ENCODE measurements at places on chromosomes 3 and 15.
A peak's percentile ranks its signal among the peaks of the same experiment; 100 is the strongest.

GRCh38 chr3:130711565-130712324 lies 34.9 kb downstream of the PIK3R4 start:
- no peak for DNase-seq

DNA sequence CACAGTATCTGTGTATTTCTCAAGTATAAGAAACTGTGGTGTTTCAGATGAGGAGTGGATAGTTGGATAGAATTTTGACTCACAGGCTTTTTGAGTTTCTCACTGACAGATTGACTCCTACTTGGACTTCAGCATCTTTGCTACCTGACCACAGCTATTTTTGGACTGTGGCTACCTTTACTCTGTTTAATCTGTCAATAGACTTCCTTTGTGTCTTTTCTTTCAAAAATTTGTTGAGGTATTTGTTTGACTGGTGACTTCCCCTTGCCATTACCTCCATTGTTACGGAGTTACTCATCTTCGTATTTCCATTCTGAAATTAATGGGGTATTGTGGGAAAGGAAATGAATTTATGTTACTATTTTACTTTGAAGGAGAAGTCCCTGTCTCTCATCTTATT lies 123.8 kb downstream of the AGBL1 start:
- no peak for DNase-seq

- no peak for DNase-seq
Measured at GRCh38 chr3:128489927-128490649, 2.9 kb downstream of the GATA2 start.

GRCh38 chr3:105876780-105877327 lies 8.0 kb upstream of the CBLB start:
- no peak for DNase-seq

- DNase-seq, result peak; percentile 37
Measured at GRCh38 chr3:187976365-187976900, 177.5 kb upstream of the LPP start.

DNA sequence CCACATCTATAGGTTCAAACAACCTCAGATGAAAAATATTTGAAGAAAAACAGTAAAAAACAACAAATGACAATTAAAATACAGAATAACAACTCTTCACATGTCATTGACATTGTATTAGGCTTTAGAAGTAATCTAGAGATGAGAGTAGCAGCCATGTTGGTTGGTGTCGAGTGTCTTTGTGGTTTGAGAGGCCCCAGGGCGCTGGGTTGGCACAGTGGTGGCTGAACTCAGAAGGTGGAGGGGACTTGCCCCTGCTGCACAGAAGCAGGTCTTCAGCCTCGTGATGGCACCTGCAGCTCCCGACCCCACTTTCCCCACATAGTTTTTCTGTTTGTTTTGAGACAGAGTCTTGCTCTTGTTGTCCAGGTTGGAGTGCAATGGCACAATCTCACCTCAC lies 187.2 kb downstream of the OSBPL10 start:
- no peak for DNase-seq

DNA sequence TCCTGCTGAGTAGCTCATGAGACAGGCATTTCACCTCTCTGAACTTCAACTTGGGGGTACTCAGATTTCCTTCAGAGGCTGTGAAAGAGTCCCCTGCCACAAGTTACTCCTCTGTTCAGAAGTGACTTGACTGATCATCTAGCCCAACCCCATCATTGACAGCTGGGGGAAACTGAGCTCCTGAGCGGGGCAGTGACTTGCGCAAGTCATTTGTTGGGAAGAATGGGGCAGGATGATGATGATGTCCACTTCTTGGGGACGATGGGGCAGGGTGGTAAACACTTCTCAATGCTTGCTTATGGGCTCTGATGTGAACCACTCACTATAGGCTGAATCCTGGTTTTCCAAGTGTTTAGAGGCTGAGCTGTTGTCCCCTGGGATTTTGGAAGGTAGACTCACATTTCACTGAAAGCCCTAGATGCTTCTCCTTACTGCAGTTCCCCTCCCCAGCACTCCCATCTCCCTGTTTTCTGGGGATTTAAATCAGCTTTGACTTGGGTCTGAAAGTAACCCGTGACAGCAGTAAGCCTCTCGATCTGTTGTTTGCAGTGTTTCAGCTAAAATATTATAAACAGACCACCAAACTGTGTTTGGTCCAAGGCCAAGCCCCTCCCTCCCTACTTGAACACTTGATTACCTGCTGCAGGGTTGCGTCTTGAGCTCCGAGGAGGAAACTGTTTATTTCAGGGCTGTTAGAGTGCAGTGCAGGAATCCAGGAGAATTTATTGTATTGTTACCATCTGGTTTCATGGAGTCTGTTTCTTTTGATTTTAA lies 25.1 kb downstream of the SMAD3 start:
- no peak for DNase-seq

DNA sequence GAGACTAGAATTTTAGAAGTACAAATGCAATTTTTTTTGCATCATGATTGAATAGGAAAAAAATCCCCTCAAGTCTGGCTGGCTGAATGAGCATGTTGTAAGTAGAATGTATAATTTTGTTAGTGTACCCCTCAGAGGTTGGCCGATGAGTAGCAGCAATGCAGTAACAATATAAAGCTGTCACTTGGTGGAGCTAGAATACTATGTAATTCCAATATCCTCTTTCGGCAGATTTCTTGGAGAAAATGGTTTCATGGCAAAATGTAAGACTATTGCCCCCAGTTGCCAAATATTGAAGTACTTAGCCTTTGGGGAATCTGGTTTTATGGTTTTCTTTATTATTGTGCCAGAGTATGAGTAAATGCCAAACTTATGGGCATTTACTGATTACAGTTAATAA lies 39.8 kb upstream of the SGO1 start:
- no peak for DNase-seq

DNA sequence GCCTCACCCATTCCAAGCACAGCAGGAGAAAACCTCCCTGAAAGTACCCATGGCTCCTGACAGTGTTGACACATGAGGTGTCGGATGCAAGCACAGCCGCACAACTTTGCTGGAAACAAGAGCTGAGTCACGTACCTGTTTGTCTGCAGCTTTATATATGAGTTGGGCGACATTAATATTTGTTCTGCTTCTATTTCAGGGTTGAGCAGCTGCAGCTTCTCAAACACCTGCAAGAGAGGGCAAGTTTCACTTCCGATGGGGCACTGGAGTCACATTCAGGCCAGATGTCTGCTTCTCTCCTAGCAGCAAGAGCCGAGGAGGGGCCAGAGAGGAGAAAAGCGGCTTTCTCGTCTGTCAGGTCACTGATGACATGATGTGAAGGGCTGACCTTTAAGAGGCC lies 88.0 kb downstream of the NUP210 start:
- no peak for DNase-seq

DNA sequence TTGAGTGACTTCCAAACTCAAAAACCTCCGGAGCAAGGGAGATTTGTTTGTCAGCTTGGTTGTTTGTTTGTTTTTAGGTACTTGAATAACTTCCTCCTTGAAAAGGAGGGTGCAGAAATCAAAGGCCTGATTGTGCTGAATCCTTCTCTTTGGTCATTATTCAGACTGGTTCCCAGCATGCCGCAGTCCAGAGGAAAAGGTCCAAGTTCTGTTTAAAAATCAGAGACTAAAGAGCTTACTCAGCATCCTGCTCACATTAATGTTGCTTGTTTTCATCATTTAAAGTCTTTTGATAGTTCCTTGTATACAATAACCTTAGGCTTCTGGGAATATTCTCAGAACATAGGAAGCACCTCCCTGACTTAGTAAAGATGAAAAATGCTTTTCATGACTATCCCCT lies 982 bp upstream of the SCG3 start:
- DNase-seq, result no peak

DNA sequence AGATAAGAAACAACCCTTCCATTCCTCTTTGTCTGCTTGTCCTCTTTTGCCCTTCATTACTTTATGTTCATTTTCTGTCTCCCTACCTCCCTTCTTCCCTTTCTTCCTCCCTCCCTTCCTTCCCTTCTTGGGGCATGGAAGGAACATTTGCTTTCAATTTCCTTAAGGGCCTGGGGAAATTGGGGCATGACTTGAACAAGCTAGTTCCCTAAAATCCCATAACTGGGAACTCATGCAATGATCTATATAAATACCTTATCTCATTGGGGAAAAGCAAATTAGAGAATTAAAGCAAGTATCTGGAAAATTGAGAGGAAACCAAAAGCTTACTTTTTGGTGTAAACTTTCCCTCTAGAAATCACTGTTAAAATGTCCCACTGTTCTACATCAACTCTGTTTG lies 35.7 kb downstream of the BOC start:
- DNase-seq, result no peak

DNA sequence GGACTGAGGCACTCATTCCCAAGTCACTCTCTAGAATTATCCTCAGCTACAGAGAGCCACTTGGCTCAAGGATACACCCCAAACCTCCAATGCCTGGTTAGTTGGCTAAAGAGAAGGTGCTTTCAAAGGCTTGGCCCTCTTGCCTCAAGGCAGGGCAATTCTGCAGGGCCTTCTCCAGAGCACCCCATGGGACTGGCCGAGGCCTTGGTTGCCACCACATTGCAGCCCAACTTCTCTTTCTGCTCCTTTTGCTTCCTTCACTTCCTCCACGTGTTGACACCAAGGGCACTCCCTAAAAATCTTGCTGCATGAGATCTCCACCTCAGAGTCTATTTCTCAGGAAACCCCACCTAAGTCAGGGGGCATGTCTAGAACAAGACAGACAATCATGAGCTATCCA lies 36.7 kb downstream of the MEGF11 start:
- no peak for DNase-seq

- DNase-seq, result no peak
Measured at GRCh38 chr3:16386561-16386960, 121.5 kb downstream of the OXNAD1 start.

DNA sequence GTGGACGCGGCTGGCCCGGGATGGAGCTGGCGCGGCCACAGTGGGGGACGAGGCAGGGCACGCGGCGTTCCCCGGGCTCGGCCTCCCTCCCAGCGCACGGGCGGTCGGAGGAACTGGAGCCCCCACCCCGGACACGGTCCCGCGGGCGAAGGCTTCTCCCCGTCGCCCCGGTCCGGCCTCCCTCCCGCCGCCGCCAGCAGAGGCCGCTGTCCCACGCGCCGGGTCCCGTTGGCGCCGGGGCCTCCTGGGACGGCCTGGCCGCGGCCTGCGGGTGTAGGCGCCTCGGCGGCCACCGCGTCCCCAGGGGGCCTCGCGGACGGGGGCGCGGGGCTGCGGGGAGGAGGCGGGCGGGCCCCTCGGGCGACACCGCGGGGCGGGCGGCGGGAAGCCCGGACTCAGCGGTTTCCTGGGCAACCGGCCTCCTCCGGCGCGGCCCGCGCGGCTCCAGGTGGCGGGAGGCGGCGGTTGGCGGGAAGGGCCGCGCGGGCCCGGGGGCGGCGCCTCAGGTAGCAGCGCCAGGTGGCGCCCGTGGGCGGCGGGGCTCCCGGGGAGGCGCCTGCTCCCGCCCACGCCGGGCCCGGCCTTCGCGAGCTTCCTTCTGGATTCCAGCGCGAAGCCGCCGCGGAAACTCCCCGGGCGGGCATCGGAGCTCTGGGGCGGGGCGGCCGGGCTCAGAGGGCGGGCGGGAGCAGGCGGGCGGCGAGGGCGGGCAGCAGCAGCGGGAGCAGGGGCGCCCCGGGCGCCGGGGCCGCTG lies 26.7 kb downstream of the MELTF start:
- peak; percentile 87 for DNase-seq

GRCh38 chr3:151816091-151816604 lies 2.2 kb downstream of the AADAC start:
- DNase-seq, result no peak

Data from stimulated activated naive CD8-positive, alpha-beta T cell treated with anti-CD3 and anti-CD28 coated beads, Interleukin-15, Interleukin-2, amounts not matched to agents 100 U/mL and 50 U/mL, for 24 hours (primary cell).